Motor neuron (in vitro differentiated cells): ENCODE measurements at places on chromosomes 6 and 20. TPM values are rescaled to one million over a fixed set of nuclear protein-coding genes. Genes with fewer than 3 reads are reported as not detected.

The CST8 gene
- not detected in 2 replicates for total RNA-seq

DNA sequence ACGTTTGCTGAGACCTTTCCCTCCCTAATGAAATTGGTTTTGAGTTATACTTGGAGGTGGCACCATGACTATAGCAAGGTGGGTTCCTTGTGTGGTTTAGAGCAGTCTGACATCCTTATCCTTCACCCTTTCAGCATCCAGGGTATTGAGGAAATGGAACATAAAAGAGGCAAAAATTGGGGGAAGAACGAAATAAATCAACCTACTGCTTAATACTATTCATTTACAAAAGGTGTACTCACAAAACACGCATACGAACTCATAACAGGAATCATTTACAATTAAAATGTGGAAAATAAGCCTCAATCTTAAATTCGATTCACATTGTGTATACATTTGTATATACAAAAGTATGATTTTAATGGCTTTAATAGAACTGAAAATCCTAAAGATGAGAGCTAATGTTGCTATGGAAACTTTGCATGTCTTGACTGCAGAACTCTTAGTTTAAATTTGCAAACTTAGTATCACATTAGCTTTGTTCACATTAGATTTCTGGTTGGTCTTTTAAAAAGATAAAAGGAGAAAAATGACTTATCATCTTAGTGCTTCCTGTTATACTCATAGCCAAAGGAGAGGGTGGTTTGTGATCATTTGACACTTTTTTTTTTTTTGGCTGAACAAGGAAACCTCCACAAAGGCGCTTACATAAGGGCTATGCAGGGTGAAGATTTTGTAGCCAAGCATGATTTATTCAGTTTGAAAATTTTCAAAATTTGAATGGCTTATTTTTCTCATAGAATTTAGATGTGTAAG is 76.1 kb upstream of the ATXN1 start:
- no peak for ATAC-seq

- ATAC-seq, result no peak
These were observed 68.2 kb downstream of the FAM217A start for GRCh38 chr6:4010689-4011090.

The NFATC2 gene
- 0.11 and 0.19 TPM in 2 replicates for total RNA-seq
